ENCODE measurements at places on chromosomes 2 and 18.

GRCh38 chr18:11497585-11497984 is 111.8 kb upstream of the SLC35G4 start:
- no peak for DNase-seq

GRCh38 chr2:241150660-241151530 is 628 bp downstream of the PPP1R7 start:
- DNase-seq, result no peak

DNA sequence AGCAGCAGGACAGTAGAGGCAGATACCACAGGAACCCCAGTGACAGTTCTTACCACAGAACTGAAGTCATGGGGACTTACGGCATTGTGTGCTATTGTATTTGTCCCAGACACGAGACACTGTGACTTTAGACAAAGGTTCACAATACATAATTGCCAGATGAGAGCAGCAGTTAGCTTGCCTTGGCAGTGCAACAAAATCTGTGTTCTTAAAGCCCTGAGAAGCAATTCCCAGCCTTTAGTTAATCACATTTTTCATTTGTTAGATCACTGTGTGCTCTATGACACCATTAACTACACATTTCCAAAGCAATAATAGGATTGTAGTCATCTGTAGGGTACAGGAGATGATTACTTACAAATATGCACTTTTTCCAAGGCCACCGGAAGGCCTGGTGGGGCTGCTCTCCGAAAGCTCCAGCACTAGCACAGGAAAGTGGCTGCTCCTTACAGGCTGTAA is 97.5 kb upstream of the LDLRAD4 start:
- DNase-seq, result no peak

DNA sequence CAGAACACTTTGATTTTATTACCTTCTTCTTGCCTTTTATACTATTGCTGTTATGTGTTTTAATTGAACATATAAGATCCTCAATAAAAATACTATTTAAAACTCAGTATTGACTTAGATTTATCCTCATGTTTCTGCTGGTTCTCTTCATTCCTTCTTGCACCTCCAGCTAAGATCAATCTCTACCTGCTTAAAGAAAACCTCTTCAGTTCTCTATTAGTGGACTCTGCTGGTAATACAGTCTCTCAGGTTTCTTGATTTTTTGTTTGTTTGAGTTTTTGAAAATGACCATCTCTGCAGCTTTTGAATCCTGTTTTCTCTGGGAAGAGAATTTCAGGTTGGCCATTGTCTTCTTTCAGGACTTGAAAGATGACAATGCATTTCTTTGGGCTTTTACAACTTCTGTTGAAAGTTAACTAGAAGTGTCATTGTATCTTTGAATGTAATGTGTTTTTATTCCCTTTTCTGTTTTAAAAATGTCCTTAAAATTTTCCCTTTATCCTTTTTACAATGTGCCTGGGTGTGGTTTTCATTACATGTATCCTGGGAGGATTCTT is 29.8 kb upstream of the TMEM131 start:
- DNase-seq, result no peak

- DNase-seq, result no peak
Measured at GRCh38 chr2:124563426-124563825, 538.3 kb downstream of the CNTNAP5 start.

DNA sequence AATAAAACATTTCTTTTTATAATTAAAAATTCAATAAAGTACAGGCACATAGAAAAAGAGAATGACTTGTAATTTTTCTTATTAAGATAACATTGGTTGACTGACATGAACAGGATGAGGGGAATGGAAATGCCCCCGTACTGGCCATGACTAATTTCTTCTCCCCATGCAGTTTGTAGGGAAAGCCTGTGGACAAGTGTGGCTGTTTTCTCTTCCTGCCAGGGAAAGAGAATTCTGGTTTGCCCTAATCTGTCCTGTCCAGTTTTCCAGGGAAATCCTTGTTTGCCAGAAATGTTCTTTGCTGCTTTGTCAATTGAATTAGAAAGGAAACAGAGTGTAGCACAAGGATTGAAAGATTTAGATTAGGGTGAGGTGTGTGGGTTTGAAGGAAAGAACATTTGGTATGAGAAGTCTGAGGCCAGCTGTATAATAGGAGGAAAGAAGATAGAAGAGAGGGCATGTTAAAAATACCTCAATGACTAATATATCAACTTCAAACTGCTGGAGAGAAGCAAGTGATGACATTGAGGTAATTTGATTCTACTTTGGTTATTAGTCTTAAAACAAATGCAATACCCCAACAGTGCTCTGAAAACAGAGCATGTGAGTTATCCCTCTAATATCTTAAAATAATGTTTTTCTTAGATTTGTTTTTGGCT is 593.9 kb upstream of the ZNF804A start:
- DNase-seq, result no peak

Data from omental fat pad (tissue), 4 donors.